ENCODE measurements at places on chromosomes 12 and 14.
A peak's percentile ranks its signal among the peaks of the same experiment; 100 is the strongest.

GRCh38 chr12:126443977-126444376 is 1378.7 kb downstream of the AACS start:
- no peak for DNase-seq

DNA sequence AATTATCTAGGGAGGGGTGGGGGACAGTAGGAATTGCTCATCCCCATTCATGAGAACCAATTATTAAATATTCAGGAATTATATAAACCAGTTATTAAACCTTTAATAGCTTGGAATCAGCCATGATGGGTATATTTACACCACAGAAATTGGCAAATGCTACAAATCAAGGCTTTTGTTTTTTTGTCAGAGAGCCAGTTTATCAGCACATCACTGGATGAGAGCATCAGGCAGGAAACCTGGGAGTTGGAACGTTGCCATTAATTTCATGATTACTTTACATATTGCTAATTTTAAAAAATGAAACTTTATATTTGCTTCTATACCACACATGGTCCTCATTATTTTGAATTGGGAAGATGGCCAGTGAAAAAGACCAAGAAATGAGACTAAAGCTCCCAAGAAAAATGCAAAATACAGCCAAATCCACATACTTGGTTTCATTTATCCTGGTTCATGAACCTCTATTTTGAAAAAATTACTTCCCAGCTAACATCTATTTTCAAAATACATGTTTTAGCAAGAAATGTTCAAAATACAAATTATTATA is 48.4 kb downstream of the ATL1 start:
- no peak for DNase-seq

GRCh38 chr12:123723765-123724164 is 11.6 kb downstream of the ATP6V0A2 start:
- no peak for DNase-seq

- DNase-seq = no peak
These were observed 202.0 kb upstream of the KRR1 start for GRCh38 chr12:75713434-75713833.

- DNase-seq = no peak
These were observed 52.1 kb downstream of the IRF2BPL start for GRCh38 chr14:76976240-76977005.

GRCh38 chr14:84575681-84576080 is 954.3 kb upstream of the FLRT2 start:
- DNase-seq = no peak

GRCh38 chr12:24661657-24662096 is 287.2 kb downstream of the BCAT1 start:
- no peak for DNase-seq

GRCh38 chr14:57835766-57836165 is 30.1 kb downstream of the SLC35F4 start:
- DNase-seq = no peak

DNA sequence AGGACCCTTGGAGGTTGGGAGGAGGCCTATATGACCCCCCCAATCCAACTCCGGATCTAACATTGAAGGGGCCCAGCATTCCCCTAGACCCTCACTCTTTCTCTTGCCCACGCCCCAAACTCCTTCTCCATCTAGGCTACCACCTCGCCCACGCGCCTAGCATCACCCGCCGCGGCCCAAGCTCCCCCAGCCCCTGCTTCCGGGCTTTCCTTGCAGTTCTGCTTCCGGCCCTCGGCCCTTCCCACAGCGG is 445 bp downstream of the CERS5 start:
- no peak for DNase-seq

DNA sequence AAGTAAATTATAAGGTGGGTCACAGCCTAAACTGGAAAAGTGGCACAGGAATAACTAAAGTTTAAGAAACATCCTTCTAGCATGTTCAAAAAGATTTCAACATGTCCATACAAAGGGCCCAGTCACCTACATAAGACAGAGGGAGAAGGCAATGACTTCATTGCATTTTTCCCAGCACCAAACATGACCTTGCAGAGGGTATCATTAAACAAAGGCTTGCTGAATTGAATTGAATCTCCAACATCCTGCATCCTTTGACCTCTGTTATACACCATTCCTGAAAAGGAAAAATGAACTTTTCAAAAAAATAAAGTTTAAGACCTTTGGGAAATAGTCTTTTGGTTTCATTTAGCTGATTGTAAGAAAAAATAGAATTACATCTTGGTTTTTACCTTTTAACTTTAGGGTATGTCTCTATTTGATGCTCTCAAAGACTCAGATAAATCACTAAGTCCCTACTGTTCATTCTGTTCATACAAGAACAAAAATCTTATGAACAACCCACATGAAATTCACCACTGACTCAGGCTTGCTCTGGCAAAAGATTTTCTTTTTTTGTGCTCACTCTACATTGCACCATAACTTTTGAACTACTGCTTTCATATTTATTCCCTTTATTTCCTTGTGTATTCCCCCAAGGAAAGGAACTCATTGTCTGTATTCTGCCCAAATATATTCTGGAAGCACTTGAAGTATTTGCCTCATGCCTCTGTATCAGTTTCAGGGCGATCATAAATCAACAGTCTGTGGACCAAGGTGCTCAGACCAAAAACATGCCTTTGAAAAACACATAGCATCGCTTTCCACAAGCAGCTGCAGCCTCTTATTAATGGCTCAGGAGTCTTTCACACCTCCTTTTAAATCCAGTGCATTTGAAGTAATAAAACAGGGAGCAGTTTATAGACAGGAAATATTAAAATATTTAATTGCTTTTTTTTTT is 121.7 kb downstream of the DUSP6 start:
- DNase-seq = no peak

- no peak for DNase-seq
These were observed 144.9 kb downstream of the SRGAP1 start for GRCh38 chr12:63989301-63989845.

- no peak for DNase-seq
These were observed 16.4 kb downstream of the NID2 start for GRCh38 chr14:52052288-52052943.

DNA sequence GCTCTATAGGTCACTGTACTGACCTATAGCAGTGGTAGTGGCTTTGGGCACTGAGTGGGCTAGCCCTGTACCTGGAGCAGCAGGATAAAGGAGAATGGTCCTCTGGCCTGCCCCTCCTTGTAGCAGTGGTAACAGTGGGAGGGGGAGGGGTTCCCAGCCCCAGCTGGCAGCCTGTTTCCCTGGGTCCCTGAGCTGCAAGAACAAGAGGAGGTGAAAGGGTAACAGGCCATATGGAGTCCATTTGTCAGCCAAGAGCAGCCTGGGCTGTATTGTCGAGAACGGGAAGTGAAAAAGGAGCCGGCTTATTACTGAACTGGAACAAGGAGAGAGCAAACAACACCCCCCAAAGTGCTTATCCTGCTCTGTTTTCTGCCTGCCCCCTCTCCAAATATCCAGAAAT is 73.8 kb upstream of the SRSF5 start:
- no peak for DNase-seq

GRCh38 chr14:55819610-55820304 is 239.8 kb downstream of the KTN1 start:
- DNase-seq = no peak

DNA sequence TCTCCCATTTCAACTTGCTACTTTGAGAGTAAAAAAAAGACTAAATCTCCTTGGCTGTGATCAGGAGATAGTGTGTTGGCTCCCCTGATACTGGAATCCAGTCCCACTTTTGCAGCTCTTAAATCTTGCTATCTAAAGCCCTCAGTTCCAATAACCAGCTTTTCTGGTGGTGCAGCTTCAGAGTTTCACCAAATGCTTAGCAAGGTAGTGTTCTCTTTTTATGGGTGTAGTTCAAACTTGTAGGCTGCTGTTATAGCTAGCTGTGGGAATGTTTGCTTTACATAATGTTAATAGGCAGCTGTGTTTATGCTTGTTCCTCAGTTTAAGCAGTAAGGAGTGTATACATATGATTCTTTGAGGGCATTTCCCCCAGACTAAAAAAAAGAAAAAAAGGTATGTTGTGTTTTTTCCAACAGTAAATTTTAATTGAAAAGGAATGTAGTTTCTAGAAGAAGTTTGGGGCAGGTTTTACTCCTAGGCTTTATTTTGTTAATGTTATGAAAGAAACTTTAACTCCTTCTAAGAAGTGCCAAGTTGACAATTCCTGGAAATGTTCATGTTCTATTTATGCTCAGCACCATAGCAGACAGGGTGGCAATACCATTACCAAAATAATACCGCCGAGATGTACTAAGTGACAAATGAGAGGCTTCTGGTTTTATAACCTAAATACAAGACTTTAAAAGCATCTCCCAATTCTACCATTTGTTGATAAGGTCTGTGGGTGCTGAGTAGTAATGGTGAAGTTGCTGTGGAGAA is 12.1 kb downstream of the CRADD start:
- no peak for DNase-seq

- peak; percentile 28 for DNase-seq
These were observed 275.2 kb upstream of the CRY1 start for GRCh38 chr12:107368586-107368985.

DNA sequence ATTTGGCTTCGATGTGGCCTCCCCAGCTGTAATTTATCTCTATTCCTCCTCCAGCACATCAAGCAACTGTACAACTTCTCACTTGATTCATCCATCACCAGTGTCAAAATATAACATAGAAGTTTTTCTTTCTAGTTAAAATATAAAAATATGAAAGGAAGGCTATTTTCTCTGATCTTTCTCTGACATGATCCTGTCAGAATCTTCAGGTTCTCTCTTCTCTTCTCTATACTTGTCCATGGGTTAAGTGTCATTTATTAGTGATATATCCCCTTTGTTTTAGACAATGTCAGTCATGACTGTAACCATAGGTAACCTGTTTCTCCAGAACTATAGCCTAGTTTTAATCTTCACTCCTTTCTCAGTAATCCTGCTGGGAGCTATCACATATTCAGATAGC is 132.5 kb upstream of the G2E3 start:
- DNase-seq = no peak

DNA sequence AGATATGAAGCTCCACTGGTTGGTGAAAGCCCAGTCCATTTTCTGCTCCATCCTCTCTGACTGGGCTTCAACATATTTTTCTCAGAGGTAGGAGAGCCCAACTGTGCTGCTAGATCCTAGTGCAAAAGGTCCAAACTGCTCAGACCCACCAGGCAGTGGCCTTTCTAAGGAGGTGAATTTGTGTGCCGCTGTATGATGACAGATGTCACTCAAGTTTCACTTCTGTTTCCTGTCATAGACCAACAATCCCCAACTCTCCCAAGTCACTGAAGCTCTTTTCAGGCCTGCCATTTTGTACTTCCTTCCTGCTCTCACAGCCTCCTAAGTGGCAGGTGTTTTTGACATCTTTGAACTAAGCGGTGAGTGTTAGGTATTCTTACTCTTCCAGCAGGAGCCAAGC is 16.4 kb upstream of the RNASE4 start:
- no peak for DNase-seq

DNA sequence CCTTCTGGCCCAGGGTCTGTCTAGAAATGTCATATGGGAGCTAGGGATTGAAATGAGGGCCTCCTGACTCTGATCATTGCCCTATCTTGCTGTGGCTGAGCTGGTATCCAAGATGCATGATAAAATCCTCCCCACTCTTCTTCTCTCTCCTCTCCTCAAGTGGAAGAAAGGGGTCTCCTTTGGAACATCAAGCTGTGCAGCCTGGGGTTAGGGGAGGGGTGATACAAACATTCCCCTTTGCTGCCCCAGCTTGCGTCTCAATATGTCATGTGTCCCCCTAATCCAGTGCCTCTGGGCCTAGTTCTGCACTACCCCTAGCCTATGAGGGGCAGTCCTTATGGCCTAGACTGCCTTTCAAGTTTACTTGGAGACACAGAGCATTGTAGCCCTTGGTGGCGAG is 8.5 kb downstream of the RDH16 start:
- no peak for DNase-seq

DNA sequence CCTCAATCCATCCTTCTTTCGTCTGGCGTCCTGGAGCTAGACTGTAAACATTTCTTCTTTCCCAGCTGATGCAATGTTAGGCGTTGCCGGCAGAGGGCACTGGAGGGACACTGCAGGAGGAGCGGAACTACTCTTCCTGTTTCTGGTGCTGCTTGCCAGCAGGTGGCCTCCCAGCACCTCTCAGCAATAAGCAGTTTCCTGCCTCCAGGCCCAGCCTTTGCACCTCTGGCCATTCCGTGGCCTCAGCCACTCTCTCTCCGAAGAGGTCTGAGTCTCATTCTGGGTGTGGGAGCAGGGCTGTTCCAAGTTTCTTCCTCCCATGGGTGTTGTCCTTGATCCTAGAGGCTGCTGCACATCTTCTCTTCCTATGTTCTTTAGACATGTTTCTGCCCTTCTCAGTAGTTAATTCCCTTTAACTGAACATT is 7.5 kb upstream of the ASPG start:
- peak; percentile 87 for DNase-seq

GRCh38 chr12:6311822-6312528 is 1.5 kb downstream of the PLEKHG6 start:
- no peak for DNase-seq

- DNase-seq = no peak
These were observed 20.1 kb downstream of the ZNF84 start for GRCh38 chr12:133057446-133057845.

DNA sequence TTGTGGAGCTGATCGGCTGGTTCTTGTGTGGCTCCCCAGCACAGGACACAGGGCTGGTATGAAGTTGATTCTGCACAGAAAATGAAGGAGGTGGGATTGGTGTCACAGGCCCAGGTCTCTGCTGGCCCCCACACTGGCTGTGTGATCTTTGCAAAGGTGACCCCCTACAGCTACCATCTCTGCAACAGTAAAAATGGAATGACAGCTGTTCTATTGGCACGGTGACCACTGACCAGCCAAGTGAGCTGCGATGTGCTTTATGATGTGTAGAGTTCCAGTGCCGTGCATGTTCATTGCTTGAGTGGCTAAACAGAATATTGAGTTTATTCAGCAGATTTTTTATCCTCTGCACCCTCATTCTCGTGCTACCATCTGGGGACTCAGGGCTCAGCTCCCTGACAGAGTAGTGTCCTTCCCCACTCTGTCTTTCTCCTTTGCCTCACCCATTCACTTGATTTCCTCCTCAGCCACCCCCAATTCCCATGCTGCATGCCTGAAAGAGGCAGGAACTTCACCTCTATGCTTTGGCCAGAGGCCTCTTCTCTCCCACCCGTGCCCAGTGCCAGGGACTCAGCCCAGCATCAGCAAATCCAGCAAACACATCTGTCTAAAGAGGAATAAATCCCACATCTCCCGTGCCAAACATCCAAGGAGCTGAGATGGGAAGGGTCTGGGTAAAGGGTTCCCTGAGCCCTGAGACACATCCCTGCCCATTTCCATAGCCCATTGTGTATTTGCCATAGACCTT is 21.2 kb downstream of the C14orf132 start:
- no peak for DNase-seq

GRCh38 chr12:52241205-52241842 is 8.3 kb downstream of the KRT7 start:
- DNase-seq = no peak

DNA sequence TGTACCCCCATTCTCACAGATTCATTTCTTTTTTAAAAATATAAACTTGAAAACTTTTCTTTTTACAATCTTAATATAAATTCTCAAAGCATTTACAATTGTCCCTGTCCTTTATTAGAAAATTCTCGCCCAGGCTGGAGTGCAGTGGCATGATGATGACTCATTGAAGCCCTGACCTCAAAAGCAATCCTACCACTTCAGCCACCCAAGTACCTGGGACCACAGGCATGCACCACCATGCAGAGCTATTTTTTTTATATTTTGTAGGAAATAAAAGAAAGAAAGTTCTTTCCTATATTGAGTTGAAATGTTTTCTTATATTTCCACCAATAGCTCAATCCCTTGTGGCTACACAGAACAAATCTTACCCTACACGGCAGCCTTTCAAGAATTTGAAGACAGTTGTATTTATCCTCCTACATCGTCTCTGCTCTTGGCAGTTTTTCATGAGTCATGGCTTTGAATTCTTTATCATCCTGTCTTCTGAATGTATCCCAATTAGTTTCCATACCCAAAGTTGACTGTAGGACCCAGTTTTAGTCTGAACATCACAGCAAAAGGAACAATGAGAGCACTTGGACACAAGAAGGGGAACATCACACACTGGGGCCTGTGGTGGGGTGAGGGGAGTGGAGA is 52.4 kb downstream of the SYT1 start:
- no peak for DNase-seq
